ENCODE measurements at places on chromosomes 3 and 15. TPM values are rescaled to one million over a fixed set of nuclear protein-coding genes. Genes with fewer than 3 reads are reported as not detected.
A peak's percentile ranks its signal among the peaks of the same experiment; 100 is the strongest.

The TJP1 gene
- 34.9 TPM for total RNA-seq

The SLC28A1 gene
- not detected for total RNA-seq

The LRRK1 gene
- 0.17 TPM for total RNA-seq

The PTPRG gene
- 26.2 TPM for total RNA-seq

The ERICH6 gene
- total RNA-seq = 0.38 TPM

The PATL2 gene
- 0.57 TPM for total RNA-seq

The GUCA1C gene
- total RNA-seq = not detected

GRCh38 chr3:107508331-107508730 is 14.4 kb upstream of the BBX start:
- no peak for DNase-seq

- peak; percentile 13 for DNase-seq
These were observed 29.3 kb downstream of the PLA2G4D start for GRCh38 chr15:42065033-42065432.

GRCh38 chr3:151282921-151283320 is 4.6 kb upstream of the P2RY14 start:
- DNase-seq = peak; percentile 36

DNA sequence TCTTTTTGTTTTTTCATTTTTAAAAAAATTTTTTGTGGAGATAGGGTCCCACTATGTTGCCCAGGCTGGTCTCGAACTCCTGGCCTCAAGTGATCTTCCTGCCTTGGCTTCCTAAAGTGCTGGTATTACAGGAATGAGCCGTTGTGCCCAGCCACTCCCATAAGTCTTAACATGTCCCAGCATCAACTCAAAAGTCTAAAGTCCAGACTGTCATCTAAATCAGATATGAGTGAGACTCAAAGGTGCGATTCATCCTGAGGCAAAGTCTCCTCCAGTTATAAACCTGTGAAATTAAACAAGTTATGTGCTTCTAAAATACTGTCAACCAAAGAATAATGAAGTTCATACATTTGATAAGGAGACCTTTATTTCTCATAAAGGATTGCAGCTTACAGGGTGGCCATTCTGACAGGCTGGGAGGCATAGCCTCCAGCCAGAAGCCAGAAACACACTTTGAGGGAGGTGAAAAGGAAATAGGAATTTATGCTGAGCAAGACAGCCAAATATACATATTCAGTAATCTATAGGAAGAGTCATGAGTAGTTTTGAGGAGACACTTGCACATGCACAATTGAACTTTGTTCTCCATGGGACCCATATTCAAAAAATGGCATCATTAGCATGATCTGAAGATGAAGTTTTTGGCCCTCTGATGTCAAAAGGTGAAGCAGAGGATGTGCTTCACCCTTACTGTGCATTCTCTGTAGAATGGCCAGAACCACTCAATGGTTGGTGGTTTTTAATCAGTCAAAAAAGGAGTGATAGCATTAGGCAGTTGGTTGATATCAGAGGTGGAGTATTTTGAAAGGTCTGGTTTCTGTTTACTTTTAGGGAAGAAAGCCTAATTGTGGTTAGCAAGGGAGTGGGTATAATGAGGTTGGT is 11.0 kb upstream of the ZNF662 start:
- DNase-seq = no peak

DNA sequence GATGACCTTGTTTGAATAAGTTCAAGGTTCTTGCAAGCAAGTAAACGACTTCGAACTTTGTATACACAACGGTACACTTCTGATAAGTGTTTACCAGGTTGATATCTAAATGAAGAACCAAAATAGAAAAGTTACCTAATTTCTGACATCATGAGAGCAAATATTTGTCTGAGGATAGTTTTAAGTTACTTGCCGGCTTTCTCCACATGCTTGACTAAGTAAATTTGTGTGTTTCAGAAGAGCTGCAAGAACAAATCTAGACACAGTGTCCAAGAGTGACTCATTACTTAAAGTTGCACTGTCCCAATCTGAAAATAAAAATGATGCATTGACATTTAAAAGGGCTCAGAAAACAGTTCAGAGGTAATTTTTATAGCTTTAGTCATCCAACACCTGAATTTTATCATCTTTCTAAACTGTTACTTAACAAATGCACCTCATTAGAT is 115.1 kb downstream of the HERC1 start:
- DNase-seq = peak; percentile 61

- DNase-seq = no peak
These were observed 233.0 kb downstream of the EPHA3 start for GRCh38 chr3:89340408-89340807.

- no peak for DNase-seq
These were observed 5.7 kb upstream of the FILIP1L start for GRCh38 chr3:100120012-100120411.

DNA sequence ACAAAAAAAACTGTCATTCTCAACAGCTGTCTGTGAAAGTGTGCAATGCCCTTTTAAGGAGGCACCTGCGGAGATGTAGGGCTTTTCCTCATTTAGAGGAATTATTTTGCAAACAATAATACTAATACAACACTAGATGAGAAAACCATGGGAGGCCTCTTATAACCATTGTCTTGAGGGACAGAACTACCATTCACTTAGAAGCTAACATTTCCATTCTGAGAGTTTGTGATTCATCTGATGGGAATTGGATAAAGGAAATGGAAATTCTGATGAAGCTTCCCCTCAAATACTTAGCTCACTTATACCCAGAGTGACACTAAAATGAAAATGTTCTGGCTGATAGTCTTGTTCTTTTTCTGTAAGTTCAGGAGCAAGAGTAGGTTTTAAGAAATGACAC is 147.7 kb downstream of the CADPS start:
- peak; percentile 6 for DNase-seq

- no peak for DNase-seq
These were observed 33.1 kb upstream of the TSC22D2 start for GRCh38 chr3:150374975-150375374.

GRCh38 chr3:34582055-34582454 is 783.6 kb downstream of the PDCD6IP start:
- DNase-seq = peak; percentile 22
